ENCODE measurements at places on chromosomes 5 and 9.

DNA sequence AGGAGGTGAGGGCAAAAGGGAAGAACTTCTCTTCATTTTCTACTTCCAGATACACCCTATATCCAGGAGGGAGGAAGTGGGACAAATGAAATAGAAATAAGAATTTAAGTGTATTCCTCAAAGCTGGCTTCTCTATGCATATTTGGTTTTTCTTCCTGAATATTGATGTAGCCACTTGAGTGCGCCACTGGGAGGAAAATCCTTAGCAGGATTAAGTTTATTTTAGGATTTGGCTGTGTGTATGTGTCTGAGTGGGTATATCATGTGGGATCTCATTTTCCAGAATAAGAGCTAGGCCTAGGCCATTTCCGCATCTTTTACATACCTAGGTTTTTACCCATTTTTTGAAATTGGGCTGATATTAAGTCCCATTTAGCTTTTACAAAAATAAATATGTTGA, 42.5 kb downstream of the MAP1B start:
- no peak for DNase-seq

DNA sequence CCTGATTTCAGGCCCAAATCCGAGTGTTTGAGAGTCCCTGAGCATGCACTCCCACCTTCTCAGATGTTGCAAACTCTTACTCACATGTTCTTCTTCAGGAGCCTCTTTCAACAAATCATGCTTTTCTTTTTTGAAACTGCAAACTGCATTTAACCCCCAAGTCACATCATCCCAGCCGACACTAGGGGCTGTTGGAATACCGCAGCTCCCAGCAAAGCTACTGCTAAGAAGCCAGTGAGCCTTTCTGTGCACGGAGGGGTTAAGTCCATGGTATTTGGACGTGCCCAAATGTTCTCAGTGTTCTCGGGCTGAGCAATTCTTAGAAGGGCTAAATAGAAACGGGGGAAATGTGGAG, 282.9 kb downstream of the NFIB start:
- peak; percentile 58 for DNase-seq

- DNase-seq, result peak; percentile 57
These were observed 185.3 kb upstream of the WWC1 start for GRCh38 chr5:168106008-168106761.

DNA sequence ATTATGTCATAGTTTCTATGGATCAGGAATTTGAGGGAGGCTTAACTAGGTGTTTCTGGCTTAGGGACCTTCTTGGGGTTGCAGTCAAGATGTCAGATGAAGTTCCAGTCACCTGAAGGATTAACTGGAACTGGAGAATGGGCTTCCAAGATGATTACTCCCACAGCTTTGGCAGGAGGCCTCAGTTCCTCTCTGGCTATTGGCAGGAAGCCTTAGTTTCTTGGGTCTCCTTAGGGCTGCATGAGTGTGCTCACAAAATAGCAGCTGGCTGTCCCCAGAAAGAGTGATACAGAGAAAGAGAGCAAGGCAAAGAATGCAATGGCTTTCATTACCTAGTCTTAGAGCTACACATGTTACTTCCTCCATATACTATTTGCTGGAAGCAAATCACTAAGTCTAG, 138.1 kb upstream of the TLE4 start:
- no peak for DNase-seq

DNA sequence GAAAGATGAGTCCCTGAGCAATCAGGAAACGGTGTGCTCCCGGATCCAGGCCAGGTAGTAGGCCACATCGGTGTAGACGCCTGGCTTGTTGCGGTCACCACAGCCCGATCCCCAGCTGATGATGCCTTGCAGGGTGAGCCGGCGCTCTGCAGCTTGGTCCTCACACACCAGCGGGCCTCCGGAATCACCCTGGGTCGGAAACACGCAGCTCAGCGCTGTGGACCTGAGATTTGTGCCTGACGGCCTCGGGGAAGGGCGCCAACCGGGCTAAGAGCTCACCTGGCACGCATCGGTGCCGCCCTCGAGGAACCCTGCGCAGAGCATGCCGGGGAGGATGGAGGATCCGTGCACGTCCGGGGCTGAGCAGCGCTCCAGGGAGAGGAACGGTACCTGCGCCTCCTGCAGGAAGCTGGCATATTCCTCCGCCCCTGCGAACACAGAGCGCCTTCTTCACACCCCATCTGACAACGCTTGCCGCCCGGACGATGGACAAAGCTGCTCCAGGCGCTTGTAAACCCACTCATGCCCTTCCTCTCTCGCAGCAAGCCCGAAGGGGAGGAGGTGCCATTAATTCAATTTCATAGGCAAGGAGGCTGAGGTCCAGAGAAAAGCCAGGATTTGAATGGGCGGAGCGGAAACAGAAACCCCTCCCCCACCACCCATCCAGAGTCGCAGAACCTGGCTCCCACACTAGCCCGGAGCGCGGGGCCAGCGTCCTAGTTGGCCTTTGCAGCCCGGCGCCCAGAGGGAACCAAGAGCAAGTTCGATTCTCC, 2.0 kb upstream of the PFN3 start:
- DNase-seq, result no peak

GRCh38 chr9:16039218-16039987, 486.6 kb downstream of the CCDC171 start:
- DNase-seq, result no peak

GRCh38 chr5:102722931-102723330, 32.2 kb upstream of the PAM start:
- peak; percentile 42 for DNase-seq

- no peak for DNase-seq
These were observed 312.1 kb upstream of the CDH18 start for GRCh38 chr5:20300110-20300509.

GRCh38 chr9:88813638-88814209, 177.5 kb upstream of the S1PR3 start:
- DNase-seq, result no peak

GRCh38 chr5:112381521-112381920, 37.6 kb downstream of the EPB41L4A start:
- no peak for DNase-seq

DNA sequence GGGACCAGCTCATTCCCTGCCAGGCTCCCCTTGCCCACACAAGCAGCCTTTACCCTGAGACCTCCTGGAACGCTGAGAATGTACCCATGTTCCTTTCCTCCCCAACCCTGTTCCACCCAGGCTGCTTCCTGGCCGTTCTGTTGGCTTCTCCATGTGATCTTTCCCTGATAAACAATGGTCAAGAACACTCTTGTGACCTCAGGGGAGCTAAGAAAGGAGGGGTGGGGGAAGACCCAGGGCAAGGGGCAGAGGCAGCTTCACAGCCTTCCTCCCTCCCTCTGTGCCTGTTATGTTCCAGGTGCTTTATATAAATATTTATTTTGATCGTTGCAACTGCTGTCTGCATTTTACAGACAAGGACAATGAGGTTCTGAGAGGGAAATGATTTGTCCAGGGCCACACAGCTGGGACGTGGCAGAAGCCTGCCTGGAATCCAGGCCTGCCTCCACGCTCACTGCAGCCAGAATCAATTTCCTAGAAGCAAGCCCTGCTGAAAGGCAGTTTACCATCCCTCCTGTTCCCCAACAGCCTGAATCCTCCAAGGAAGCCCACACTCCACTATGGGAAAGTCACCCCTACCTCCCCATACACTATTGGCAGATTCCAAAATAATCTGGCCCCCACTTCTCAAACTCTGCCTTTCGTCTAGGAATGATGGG, 3.9 kb downstream of the SHROOM1 start:
- no peak for DNase-seq

DNA sequence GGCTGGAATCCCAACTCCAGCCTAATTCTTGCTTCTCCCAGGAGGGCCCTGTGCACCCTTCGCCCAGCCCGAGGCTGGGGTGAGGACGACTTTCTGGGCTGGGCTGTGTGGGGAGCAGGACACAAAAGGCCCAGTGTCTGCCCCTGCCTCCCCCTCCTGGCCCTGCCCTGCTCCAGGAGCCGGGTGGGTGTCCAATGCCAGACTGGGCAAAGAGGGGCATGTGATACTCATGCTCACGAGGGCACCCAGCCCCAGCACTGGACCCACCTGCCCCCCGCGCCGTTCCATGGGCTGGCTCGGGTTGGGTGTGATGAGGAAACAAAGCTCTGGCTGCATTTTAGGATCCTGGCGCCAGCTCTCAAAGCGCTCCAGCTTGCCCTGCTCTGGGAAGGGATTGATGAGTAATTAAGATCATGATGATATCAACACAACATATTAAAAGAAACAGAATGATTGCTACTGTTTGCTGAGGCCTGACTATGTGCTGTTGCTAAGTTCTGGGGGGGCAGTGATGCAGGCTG, 30.7 kb downstream of the LHX2 start:
- no peak for DNase-seq

DNA sequence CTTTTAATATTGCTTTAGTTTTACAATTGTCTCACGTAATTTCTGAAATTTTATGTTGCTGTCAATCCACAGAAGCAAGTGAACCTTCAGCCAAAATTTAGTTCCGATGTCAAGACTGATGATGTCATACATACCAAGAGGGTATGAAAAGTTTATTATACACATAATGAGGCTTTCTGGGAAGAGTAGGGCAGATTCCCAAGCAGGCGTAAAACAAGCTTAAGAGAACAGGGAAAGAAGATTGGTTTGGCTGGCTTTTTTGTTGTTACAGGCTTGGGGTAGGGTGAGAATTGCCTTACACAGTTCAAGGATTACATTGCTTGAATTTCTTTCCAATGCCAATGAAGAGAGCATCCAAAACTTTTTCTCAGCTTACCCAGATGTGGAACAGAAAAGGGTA, 1962.9 kb upstream of the CDH6 start:
- DNase-seq, result no peak

DNA sequence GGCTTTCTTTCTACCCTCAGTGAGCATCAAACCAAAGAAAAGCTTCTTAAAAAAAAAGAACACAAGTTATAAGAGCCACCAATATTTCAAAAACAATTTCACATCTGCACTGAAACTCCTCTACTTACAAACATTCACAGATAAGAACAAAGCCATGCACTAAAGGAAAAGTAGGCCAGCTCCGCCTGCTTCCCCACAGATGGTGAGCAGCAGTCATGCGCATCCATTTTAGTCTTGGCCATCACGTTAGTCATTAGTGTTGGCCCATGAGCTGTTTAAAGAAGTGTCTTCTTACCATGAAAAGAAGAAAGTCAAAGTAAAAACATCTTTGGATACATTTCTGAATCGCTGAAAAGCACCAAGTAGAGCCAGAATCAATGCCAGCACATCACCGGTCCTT, 40.0 kb upstream of the SMIM23 start:
- DNase-seq, result no peak

DNA sequence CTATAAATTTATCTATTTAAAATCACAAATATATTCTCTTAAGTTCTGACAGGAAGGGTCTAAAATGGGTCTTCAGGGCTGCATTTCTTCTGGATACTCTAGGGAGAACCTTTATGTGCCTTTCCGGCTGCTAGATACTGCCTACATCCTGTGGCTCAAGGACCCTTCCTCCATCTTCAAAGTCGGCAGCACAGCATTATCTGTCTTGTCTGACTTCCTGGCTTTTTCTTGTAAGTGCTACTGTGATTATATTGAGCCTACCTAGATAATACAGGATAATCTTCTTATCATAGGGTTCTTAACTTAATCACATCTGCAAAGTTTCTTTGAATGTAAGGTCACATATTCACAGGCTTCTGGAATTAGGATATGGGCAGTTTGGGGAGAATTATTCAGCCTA, 943.8 kb upstream of the TYRP1 start:
- DNase-seq, result no peak

GRCh38 chr9:89304020-89304833, 6.8 kb upstream of the CKS2 start:
- no peak for DNase-seq

DNA sequence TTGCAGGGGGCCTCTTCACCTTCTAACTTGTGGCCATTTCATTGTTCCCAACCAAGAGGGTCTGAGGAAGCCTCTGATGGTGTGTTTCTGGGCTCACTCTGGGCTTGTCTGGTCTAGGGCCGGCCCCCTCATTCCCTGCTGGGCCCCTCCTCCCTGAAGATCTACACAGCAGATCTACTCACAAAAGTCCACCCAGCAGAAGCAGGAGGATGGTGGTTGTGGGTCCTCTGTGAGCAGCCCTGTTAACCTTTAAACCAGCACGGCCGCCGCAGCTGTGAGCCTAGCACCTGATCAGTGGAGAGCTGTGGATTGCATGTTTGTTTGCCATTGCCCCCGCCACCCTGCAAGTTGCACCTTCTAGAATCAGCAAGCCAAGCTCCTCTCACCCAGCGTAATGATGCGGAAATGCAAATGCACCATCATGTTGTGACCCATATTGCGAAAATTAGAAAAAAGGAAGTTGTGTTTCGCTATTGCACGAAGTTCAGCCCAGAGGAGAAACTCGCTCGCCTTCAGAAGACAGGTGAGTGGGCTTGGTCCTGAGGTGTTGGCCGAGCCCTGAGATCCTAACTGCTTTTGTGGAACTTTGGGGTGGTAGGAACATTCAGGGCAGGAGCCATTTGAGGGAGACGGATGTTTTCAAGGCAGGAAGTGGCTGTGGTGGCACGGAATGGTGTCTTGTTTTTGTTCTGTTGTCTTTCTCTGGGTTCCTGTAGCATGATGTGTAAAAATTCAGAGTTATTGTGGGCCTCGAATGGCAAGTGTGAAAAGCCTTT, 16.7 kb downstream of the FGD3 start:
- DNase-seq, result no peak

DNA sequence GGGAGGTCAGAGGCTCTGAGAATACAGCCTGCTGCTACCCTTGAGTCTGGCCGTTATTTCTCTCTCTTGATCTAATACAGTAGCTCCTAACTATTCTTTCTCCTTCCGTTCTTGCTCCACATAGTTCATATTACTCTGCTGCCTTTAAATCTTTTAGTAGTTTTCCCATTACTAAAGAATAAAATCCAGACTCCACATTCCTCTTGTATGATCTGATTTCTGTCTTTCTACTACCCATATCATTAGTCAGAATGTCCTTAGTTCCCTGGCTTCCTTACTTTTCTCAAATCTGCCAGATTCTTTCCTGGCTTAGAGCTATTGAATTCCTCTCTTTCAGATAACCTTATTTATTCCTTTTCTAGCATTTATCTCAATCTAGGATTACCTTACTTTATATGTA, 40.0 kb downstream of the MARCHF6 start:
- DNase-seq, result no peak

DNA sequence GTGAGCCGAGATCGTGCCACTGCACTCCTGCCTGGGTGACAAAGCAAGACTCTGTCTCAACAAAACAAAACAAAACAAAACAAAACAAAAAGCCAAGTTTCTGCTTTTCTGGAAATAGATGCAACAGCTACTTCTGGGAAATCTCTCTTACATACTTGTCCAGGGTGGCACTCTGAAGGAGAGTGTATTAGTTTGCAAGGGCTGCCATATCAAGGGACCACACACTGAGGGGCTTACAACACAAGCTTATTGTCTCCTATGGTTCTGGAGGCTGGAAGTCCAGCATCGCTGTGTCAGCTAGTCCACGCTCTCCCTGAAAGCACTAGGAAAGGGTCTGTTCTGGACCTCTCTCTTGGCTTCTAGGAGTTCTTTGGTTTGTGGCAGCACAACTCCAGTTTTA, 277.9 kb upstream of the WWC1 start:
- no peak for DNase-seq

- no peak for DNase-seq
These were observed 343.8 kb upstream of the CDH18 start for GRCh38 chr5:20331826-20332225.

DNA sequence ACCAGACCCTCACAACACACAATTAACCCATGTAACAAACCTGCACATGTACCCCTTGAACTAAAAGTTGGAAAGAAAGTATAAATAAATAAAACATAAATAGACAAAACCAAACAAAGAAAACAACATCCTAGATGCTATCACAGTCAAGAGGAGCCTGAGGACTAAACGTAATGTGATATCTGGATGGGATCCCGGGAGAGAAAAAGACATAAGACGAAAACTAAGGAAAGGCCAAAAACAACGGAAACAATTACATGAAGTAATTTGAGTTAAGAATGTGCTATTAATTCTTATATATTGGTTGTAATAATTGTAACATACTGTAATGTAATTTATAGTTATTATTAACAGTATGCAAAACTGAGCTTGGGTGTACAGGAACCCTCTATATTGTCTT, 793.9 kb downstream of the SEMA5A start:
- DNase-seq, result no peak
